Thoracic aorta (tissue), 2 donors: ENCODE measurements at places on chromosomes 5 and 9. TPM values are rescaled to one million over a fixed set of nuclear protein-coding genes. Genes with fewer than 3 reads are reported as not detected.

DNA sequence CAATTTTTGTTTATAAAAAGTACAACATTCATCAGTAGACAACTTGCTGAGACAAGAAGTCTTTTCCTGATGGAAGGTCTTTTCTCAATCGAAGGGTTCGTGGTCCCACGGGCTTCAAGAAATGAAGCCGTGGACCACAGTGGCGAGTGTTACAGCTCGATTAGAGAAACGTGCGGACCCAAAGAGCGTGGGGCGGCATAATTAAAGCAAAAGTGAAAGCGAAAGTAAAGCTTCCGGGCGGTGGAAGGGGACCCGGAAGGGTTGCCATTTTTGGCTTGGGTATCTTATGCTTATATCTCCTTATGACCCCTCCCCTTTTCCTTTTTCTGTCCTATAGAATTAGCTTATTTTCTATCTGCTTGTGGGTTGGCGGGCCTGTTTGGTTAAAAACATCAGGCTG is 2309.4 kb upstream of the ACO1 start:
- H3K27me3 ChIP-seq: no peaks in the 10 kb centered on the region
- no peak overlapping the region for H3K27ac ChIP-seq
- H3K36me3 ChIP-seq: no peaks in the 10 kb centered on the region
- no peaks in the 10 kb centered on the region for H3K4me1 ChIP-seq

GRCh38 chr5:76524101-76524835 is 98.9 kb downstream of the F2RL2 start:
- DNase-seq: no peak
- H3K4me3 ChIP-seq: no peak overlapping the region
- H3K36me3 ChIP-seq: no peaks in the 10 kb centered on the region
- H3K27ac ChIP-seq: no peak overlapping the region

- H3K4me3 ChIP-seq: no peak overlapping the region
- H3K4me1 ChIP-seq: peaks cover 13% of the 10 kb centered on the region
- no peaks in the 10 kb centered on the region for H3K27me3 ChIP-seq
- no peak for DNase-seq
- no peak overlapping the region for H3K27ac ChIP-seq
These were observed 38.1 kb downstream of the ALDH1A1 start for GRCh38 chr9:72914750-72915149.

DNA sequence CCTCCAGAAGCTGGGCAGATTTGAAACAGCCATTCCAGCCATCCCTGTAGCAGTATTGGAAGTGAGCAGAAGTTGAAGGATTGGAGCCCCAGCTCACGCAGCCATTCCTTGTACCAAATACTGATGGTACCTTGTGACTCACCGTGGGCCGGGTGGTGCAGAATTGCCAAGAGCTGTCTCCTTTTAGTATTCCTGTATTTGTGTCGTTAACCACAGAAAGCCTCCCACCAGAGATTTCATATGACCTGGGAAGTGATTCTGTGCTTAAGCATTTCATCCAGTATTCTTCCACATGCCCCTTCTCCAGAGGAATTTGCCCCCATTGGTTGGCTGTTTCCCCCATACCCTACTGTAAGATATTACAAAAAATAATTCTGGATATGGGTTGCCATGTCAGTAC is 17.7 kb upstream of the TLX3 start:
- no peak for DNase-seq
- no peaks in the 10 kb centered on the region for H3K4me1 ChIP-seq
- no peak overlapping the region for H3K27ac ChIP-seq
- no peak overlapping the region for H3K4me3 ChIP-seq

Gene PCDHGA7
- total RNA-seq: 11.9 TPM

DNA sequence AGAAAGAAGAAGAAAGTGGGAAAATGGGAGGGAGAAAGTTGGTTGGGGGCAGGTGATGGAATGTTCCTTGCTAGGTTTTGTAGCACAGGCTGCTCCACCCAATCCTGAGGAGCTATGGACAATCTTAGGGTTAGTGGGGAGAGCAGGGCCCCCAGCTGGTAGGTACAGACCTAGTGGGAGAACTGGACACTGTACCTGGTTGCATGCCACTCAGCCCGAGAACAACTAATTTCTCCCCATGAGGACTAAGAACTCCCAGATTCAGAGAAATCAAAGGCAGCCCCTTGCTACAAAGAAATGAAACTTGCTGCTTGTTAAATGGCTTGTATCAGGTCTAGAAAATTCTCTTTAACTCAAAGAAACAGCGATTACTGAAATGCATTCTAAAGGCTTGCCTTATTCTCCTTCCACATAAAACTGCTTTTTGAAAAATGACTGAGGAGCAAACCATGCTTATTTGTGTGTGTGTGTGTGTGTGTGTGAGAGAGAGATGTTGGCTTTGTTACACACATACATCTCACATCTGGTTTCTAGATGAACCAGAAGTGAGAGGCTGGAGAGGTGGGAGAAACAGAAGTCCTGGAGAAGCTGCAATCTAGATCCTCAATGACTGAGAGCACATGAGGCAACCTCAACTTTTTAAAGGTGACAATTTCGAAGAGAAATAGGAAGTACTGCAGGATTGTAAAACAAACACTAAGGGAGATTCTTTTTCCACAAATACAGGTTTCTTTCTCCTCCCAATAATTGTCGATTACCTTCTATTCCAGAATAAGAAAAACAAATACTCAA is 28.9 kb downstream of the FYB1 start:
- H3K4me1 ChIP-seq: no peaks in the 10 kb centered on the region
- no peak overlapping the region for H3K27ac ChIP-seq
- no peak for DNase-seq
- no peaks in the 10 kb centered on the region for H3K36me3 ChIP-seq
- H3K27me3 ChIP-seq: no peaks in the 10 kb centered on the region
- H3K4me3 ChIP-seq: no peak overlapping the region
